ENCODE measurements at places on chromosomes 11 and 22. TPM values are rescaled to one million over a fixed set of nuclear protein-coding genes. Genes with fewer than 3 reads are reported as not detected.

- no peak for DNase-seq
These were observed 6.2 kb downstream of the TPBGL start for GRCh38 chr11:75246671-75247350.

GRCh38 chr11:16841984-16842383 lies 103.5 kb downstream of the C11orf58 start:
- no peak for DNase-seq

The APOA4 gene
- not detected for polyA plus RNA-seq

DNA sequence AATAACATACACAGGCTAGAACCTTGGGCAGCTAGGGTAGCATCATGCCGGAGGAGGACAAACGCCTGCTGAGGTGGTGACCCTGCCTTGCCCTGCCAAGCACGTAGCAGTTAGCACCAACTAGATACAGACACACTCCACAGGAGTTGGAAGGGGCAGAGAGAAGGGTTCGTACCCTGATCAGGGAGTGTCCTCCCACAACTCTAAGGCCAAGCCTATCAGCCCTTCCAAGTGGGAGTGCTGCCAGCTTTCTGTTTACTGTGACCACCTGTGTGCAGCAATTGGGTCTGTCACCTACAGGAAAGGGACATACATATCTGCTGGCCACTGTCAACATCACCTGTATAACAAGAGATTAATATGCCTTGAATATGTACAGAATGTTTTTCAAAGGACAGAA lies 1.9 kb upstream of the THAP7 start:
- DNase-seq = no peak

The HTR3B gene
- polyA plus RNA-seq = not detected

DNA sequence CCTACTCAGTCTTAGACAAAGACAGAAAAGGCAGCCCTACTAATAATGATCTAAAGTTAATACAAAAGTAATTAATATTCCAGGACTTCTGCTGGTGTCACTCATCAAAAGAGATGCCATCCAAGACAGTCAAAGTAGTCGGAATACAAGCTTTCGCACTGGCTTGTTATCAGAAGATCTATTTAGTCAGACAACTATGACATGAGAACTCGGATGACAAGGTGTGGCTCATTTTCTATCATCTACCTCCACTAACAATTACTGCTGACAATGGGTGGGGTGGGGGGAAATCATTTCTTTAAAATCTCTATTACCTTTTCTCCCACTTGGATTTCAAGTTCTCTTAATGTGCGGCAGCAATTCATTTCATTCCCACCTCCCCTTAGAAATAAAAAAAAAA lies 56.7 kb downstream of the EFCAB6 start:
- no peak for DNase-seq

GRCh38 chr11:66454247-66454646 lies 12.5 kb upstream of the PELI3 start:
- DNase-seq = no peak

The CTSW gene
- 0.21 TPM for polyA plus RNA-seq

The KCNE3 gene
- polyA plus RNA-seq = 0.94 TPM
